ENCODE measurements at places on chromosomes 6 and 20.
A peak's percentile ranks its signal among the peaks of the same experiment; 100 is the strongest.

GRCh38 chr6:150134280-150134920 lies 8.4 kb upstream of the PPP1R14C start:
- DNase-seq: no peak

GRCh38 chr6:152206072-152206818 lies 398.8 kb downstream of the ESR1 start:
- DNase-seq: peak; percentile 35

DNA sequence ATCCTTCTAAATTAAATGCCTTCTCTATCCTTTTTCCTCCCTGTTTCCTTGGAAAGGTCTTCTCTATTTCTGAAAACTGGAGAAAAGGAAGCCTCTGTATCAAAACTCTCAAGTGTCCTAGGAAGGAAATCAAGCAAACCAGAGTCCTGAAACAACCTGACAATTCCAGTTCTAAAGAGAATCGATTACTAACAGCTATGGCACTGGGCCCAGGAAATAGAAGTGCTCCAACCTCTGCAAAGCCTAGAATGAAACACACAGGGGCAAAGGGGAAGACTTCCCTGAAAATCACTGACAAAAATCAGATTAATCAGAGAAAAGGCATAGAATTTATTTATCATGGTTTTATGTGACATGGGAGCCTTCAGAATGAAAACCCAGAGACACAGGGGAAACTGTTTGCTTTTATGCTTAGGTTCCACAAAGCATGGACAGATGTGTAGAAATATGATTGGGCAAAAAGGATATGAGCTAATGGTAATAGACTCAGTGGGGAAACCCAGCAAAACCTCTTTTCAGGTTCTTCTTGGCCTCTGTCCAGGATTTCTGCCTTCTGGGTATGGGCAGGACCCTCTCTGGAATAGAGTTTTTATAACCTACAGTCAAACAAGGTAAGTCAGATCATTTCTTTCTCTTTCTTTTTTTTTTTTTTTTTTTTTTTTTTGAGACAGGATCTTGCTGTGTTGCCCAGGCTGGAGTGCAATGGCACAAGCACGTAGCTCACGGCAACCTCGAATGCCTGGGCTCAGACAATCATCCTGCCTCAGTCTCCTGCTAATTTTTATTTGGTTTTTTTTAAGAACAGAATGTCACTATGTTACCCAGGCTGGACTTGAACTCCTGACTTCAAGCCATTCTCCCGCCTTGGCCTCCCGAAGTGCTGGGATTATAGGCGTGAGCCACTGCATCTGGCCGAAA lies 91.7 kb downstream of the CD24 start:
- no peak for DNase-seq

- DNase-seq: no peak
These were observed 208.1 kb upstream of the PROKR2 start for GRCh38 chr20:5524896-5525295.

GRCh38 chr20:60565083-60565482 lies 606.9 kb downstream of the CDH26 start:
- no peak for DNase-seq
